ENCODE measurements at places on chromosomes 6 and 20.

- DNase-seq = peak; percentile 74
Observed at GRCh38 chr6:31666337-31666965, 571 bp downstream of the CSNK2B start.

GRCh38 chr6:16223362-16223761, 15.0 kb upstream of the GMPR start:
- DNase-seq = no peak

DNA sequence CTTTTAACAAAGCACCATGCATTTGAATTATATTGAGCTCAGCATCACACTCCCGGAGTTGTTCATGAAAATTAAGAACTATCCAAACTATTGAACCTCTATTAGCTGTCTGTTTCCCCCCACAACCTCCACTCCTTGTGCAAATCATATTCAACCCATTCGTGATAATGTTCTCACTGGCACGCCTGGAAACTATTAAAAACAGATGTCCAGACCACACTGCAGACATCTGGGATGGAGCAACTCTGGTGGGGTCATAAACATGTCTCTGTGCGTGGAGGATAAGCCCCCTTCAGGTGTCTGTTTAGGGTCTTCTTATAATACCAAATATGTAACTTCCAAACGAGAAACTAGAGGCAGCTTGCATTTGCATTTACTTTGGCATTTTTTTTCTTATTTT, 193.7 kb downstream of the TFAP2A start:
- DNase-seq = no peak

GRCh38 chr20:41145821-41146620, 8.7 kb downstream of the PLCG1 start:
- no peak for DNase-seq

GRCh38 chr6:29232725-29233124, 62.0 kb downstream of the OR2J2 start:
- no peak for DNase-seq

- DNase-seq = peak; percentile 77
Observed at GRCh38 chr6:159762681-159763293, 942 bp downstream of the ACAT2 start.

DNA sequence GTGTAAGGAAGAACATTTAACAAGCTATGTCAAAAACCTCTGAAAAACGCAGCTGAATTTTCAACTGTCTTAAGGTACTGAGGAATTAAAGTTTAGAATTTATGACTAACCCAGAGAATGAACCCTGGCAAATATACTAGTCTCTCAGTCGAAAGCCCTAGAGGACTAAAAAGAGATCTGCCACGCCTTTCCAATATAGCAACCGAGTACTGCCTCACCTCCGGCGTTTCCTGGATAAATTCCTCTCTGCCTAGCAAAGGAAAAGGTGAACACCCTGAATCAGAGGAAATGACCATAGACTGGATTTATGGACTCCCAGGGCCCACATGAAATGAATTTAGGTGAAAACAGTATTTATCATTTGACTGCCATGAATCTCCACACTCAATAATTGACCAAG, 12.0 kb upstream of the OR2B2 start:
- no peak for DNase-seq

GRCh38 chr6:104887350-104887749, 27.6 kb upstream of the HACE1 start:
- DNase-seq = peak; percentile 7
